Endothelial cell (in vitro differentiated cells): ENCODE measurements at places on chromosomes 4 and X. TPM values are rescaled to one million over a fixed set of nuclear protein-coding genes. Genes with fewer than 3 reads are reported as not detected.

The TKTL1 gene
- total RNA-seq = 7.1 TPM

DNA sequence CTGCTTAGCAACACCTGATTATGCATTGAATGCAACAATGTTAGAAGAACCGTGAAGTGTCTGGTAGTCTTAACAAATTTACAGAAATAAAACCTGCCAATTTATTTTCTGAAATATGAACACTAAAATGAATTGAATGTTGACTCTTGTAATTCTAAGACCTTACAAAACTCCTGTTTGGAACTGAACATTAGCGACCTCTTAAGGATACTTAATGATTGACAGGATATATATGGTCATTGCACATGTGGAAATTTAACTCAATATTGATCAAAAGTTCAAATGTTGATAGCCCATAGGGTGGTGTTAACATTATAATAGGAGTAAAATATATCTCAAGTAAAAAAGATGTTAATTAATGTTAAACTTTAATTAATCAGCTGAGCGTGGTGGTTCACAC is 79.1 kb downstream of the TECRL start:
- no peak for DNase-seq

- DNase-seq = no peak
These were observed 53.6 kb downstream of the KLF3 start for GRCh38 chr4:38717604-38718003.

The TMEM128 gene
- total RNA-seq = 19.8 TPM

- DNase-seq = no peak
These were observed 279.9 kb upstream of the SLIT2 start for GRCh38 chr4:19971829-19972228.

The SLIT2 gene
- 8.1 TPM for total RNA-seq

DNA sequence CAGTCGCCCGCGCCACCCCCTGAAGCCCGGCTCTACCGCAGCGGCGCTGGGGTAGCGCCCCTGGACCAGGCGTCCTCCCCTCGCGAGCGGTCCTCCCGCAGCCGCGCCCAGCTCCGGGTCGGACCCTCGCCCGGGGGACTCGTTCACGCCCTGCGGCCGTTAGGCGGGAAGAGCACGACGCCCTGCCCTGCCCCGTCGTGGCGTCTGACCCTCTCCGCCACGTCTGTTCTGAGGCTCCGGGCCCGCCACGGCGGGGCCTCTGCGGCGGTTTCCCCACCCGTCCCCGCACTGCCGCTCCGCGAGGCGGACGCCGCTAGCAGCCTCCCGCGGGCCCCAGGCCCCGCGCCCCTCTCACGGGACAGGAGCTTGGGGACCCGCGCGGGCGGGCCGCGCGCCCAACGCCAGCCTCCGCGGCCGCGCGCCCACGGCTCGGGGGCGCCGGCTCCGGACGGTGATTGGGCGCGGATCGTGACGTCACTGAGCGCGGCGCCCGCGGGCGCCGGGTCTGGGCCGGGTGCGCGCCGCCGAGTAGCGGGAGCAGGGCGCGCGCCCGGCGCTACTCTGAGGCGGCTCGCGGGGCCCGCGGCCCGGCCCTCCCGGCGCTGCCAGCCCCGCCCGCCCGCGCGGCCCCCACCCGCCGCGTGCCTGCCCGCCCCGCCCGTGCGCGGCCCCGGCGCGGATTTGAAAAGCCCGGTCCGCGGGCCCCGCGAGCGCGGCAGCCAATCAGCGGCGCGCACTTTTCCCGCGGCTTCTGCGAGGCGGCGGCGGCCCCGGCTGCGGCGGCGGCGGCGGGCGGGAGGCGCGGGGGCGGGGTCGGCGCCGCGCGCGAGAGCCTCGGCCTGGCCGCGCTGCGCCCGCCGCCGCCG is at the start of gene NSD2:
Gene NSD2, plus strand, starts transcription at position 816 of the 866 bp plus-strand sequence. CDS start 29,262 bp downstream, outside the sequence.
- peak; percentile 91 for DNase-seq

DNA sequence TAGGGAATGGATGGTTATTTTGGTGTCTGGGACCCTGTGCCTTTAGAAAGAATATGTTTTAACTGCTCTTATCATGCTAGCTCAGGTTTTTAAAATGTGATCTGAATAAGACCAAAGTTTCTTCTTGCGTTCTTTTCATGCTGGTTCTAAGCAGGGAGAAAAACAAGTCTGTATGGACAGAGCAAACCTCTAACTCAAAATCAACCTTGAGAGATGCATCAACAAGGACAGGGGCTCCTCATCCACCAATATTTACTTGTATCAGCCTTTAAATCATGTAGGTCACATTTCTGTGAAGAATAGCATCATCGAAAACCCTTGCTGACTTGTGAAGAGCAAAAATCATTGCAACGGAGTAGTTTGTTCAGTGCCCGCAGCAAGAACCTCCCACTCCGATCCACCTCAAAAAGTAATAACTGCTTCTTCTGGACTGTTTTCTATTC is 1.2 kb downstream of the ATP10D start:
- DNase-seq = no peak

The CYSLTR1 gene
- 0.13 TPM for total RNA-seq

- DNase-seq = no peak
These were observed 407.6 kb upstream of the BOD1L1 start for GRCh38 chr4:14035076-14035475.

- no peak for DNase-seq
These were observed 354.1 kb downstream of the CHIC1 start for GRCh38 chrX:73916931-73917667.

The PLXNB3 gene
- 11.2 TPM for total RNA-seq

DNA sequence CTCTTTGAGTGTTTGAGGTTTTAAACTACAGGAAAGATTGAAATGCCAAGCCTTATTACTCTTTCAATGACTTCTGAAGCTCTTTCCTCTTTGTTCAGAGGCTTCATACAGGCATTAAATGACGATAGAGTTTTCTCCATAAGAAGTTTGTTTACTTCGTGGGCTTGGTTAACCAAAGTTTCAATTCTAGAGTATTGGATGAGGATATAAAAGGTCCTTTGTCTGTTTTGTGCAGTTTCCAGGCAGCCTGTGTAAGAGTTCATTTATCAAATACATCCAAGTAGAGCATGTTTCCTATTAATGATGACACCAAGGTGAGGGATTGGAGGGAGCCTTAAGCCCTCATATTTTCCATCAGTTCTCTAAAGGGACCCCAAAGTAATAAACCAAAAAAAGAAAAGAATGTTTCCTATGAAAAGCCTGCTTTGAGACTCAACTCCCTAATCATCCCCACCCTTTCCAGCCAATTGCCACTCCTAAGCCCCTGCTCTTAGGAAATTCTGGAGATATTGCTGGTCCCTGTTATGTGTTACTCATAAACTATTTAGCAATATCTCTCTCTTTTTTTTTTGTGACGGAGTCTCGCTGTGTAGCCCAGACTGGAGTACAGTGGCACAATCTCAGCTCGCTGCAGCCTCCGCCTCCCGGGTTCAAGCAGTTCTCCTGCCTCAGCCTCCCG is 106.2 kb upstream of the IL13RA1 start:
- no peak for DNase-seq

- DNase-seq = no peak
These were observed 155.2 kb upstream of the PPP1R2C start for GRCh38 chrX:42933187-42933586.

The CFI gene
- total RNA-seq = 2.6 TPM

The MTCP1 gene
- 15.2 TPM for total RNA-seq

GRCh38 chr4:105272002-105272401 is 125.3 kb downstream of the TET2 start:
- DNase-seq = no peak

The FANCB gene
- total RNA-seq = 6.0 TPM

GRCh38 chr4:111991163-111991562 is 154.1 kb upstream of the FAM241A start:
- DNase-seq = no peak

DNA sequence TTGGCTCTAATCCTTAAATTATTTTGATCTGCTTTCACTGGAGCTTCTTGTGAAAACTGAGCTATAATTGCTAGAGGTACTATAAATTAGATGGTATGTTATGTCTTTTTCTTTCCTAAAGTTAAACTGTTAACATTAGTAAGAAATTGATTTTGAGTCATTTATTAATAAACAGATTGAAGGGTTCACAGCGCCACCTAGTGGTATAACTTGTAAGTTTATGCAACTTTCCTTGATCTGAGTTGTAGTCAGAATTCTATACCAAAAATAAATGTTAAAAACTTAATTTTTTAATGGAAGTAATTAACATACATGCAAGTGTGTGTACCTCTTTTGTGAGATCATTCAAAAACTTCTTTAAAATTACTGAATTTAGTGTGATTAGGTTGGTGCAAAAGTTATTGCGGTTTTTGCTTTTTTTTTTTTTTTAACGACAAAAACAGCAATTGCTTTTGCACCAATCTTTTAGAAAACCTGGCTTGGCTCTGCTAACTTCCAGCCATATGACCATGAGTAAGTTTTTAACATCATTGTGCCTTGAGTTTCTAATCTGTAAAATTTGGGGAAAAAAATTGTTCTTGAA is 151.5 kb downstream of the CENPC start:
- DNase-seq = peak; percentile 15

DNA sequence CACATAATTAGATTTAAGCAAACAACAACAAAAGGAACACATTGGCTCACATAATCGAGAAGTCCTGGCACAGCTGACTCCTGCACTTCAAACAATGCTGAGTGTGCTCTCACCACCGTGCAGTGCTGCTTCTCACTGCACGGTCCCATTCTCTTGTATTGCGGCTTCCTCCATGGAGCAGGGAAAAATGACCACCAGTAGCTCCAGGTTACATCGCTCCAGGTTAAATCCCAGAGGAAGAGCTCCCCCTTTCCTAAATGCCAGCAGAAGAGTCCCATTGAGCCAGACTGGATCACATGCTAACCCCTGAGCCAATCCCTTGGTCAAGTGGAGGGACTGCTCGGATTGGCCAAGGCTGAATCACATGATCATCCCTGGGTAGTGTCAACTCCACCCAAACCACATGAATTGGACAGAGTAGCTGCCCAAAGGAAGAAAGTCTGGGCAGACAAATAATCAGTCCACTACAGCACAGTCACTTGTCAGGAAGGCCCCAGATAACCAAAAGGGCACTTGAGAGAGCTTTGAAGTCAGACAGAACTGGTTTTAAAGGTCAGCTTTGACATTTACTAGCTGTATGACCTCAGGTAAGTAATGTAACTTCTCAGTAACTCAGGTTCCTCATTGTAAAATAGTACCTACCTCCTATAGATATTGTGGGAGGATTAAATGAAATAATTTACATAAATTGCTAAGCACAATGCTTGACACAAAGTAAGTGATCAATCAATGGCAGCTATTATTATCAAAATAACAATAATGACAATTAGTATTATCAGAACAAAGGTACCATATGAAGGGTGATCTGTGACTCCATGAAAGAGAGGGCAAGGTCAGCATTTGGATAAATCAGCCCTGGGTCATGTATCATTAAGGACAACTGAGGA is 14.3 kb downstream of the TEC start:
- no peak for DNase-seq

DNA sequence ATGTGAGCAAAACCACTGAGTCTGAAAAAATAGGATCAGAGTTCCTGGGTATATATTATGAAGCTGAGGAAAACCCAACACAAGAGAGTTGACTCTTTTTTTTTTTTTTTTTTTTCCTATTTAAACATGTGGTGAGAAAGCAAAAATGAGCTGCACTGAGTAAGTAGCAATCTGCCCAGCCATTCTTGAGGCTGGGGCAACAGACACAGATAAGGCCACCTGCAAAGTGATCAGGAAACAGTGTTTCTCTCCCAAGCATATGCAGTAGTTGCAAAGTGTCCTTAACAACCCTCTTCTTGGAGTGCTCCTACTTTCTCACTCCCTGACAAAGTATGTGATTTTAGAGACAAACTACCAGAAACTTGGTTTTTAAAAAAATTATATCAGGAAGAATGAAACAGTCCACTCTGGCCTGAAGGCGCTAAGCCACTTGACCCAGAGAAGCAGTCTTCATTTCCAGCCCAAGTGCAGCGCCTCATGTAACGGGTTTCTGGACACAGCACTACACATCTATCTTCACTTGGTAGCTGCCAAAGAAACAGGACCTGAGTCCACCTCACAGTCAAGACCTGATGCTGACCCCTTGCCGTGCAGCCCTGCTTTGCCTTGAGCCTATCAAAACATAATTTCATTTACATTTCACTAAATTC is 124.6 kb upstream of the MAP3K15 start:
- no peak for DNase-seq

The USP17L22 gene
- not detected for total RNA-seq

GRCh38 chrX:51332188-51332942 is at the start of gene NUDT10:
NUDT10 (plus strand) TSS chrX:51332822; CDS start chrX:51332966, 144 bp downstream.
- peak; percentile 65 for DNase-seq

DNA sequence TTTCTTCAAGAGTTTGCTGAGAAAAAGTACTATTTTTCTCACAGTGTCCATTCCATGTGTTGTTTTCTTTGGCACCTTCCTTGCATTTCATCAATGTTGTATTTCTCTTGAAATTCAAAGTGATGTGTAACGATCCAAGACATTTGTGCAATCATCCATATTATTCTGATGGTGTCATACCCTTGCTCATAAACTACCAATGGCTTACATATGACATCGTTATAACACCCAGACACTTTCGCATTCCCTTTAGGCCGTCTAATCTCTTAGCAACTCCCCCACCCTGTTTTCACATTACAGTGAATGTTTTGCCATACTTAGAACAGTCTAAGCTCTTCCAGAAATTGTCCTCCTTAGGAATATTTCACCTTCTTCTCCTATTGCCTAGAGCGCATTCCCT is 1779.0 kb downstream of the PCDH7 start:
- no peak for DNase-seq

The EPHA5 gene
- not detected for total RNA-seq

DNA sequence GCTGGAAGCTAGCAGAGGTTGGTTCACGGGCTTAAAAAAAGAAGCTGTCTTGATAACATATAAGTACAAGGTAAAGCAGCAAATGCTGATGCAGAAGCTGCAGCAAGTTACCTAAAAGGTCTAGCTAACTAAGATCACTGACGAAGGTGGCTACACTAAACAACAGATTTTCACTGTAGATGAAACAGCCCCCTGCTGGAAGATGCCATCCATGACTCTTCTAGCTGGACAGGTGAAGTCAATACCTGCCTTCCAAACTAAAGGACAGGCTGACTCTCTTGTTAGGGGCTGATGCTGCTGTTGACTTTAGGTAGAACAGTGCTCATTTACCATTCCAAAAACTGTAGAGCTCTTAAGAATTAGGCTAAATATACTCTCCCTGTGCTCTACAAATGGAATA is 99.5 kb downstream of the FBXW7 start:
- DNase-seq = no peak

- no peak for DNase-seq
These were observed 498.9 kb downstream of the INPP4B start for GRCh38 chr4:142347241-142347640.

The PDZD4 gene
- 2.6 TPM for total RNA-seq

DNA sequence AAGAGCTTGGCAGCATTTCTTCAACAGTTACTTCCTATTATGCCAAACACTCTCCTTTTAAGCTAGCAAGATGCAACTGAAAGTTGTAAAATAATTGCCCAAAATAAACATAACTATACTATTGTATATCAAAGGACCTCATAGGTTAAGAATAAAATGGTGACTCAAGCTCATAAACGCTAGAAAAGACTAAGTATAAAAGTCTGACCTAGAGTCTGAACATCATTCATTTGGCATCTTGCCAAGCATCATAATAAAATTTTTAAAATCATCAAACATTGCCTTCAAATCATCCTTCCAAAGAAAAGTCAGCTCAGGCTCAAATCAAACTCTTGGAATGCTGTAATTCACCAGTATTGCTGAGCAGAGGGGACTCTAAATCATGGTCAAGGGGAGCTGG is 281.2 kb downstream of the QDPR start:
- no peak for DNase-seq

DNA sequence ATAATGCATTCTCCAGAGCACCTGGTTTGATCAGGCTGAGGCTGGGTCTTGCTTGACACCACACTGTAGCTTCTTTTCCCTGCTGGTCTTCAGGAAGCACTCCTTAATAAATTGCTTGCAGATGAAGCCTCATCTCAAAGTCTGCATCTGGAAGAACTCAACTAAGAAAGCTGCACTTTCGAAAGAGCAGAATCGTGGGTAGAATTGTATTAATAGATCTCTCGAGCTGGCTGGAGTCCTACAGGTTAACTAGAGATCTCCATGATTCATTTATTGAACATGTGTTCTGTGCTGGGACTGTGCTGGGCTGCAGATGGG is 152.7 kb downstream of the STK32B start:
- DNase-seq = no peak
